Neural progenitor cell (in vitro differentiated cells): ENCODE measurements at places on chromosomes 2 and 18.

DNA sequence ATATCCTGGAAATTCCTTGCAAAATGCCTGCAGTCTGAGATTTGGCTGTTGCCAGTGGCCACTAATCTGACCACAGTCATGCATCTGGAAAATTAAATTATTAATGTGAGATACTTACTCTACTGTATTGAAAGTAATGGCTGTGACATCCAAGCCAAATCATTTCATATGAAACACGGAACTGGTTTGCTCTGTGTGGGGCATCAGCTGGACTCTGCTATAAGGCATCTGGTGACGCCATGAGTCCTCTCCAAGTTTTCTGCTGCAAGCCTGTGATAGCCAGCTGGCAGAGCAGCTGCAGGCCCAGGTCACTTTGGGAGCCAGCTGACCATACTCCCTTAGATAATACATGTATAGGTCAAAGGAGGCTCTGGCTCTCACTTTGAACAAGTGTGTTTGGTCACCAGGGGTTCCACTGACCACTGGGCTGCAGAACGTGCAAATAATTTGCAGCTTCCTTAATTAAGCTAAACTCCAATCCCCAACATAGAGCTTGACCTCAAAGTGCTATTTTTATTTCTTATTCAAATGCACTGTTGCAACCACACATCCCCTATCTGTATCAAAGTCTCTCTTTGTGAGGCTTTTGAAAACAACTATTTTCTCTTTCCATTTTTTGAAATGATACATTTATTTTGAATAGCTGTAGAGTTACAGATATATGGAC is 152.9 kb downstream of the NCKAP5 start:
- no peak overlapping the region for H3K4me3 ChIP-seq
- H3K27me3 ChIP-seq = no peaks in the 10 kb centered on the region

GRCh38 chr18:63128237-63128974 is 191.2 kb downstream of the BCL2 start:
- H3K36me3 ChIP-seq = no peaks in the 10 kb centered on the region
- no peak for DNase-seq
- H3K27ac ChIP-seq = no peak overlapping the region

GRCh38 chr2:5923957-5924945 is 232.1 kb downstream of the SOX11 start:
- no peaks in the 10 kb centered on the region for H3K36me3 ChIP-seq
- H3K27ac ChIP-seq = no peak overlapping the region
- no peaks in the 10 kb centered on the region for H3K27me3 ChIP-seq
- no peak for DNase-seq
- no peak overlapping the region for H3K4me3 ChIP-seq

DNA sequence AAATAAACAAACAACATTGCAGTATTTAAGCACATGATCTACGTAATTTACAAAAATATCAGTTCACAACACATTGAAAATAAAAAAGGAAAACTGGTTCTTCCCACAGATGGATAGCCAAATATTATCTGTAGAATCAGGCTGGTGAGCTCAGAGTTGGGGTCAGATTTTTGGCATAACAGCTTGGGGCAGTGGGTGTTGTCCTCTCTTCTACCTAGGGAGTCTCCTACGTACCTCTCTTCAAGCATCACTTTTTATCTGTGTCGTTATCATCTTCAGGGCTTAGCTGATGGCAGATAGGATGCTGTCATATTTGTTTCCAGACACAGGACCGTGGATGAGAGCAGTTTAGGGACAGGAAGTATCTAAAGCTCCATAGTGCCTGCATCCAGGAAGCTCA is 46.2 kb downstream of the EMILIN2 start:
- no peaks in the 10 kb centered on the region for H3K36me3 ChIP-seq
- DNase-seq = no peak
- H3K4me1 ChIP-seq = peaks cover 21% of the 10 kb centered on the region
- no peak overlapping the region for H3K27ac ChIP-seq
- no peak overlapping the region for H3K4me3 ChIP-seq
- no peaks in the 10 kb centered on the region for H3K27me3 ChIP-seq

GRCh38 chr2:97905294-97905693 is 90.5 kb downstream of the TMEM131 start:
- no peaks in the 10 kb centered on the region for H3K36me3 ChIP-seq
- no peak overlapping the region for H3K27ac ChIP-seq
- no peak for DNase-seq
- H3K27me3 ChIP-seq = no peaks in the 10 kb centered on the region
- no peaks in the 10 kb centered on the region for H3K4me1 ChIP-seq
- no peak overlapping the region for H3K4me3 ChIP-seq

DNA sequence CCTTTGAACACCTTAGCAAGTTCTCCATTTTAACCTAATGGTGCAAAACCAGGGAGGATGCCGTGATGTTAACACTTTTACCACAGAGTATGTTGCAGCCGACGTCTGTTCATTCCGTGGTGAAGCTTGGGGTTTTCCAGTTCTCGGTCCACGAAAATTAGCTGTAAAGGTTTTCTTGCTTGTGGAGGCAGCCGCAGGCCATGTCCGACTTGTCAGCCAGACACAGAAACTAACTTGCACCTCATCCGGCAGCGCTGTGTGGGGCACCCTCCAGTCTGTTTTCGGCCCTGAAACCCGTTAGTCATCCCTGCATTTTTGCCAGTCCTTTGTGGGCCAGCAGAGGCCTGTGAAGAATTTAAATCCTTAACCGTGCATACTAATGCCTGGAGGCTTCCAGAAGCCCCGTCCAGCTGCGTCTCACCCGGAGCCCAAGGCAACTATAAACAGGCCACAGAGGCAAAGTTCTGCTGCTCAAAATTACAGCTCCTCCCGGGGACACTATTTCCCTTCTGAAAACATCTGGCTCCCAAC is 70.6 kb downstream of the SH3YL1 start:
- no peaks in the 10 kb centered on the region for H3K4me1 ChIP-seq
- H3K27me3 ChIP-seq = no peaks in the 10 kb centered on the region
- H3K36me3 ChIP-seq = no peaks in the 10 kb centered on the region
- H3K4me3 ChIP-seq = no peak overlapping the region

DNA sequence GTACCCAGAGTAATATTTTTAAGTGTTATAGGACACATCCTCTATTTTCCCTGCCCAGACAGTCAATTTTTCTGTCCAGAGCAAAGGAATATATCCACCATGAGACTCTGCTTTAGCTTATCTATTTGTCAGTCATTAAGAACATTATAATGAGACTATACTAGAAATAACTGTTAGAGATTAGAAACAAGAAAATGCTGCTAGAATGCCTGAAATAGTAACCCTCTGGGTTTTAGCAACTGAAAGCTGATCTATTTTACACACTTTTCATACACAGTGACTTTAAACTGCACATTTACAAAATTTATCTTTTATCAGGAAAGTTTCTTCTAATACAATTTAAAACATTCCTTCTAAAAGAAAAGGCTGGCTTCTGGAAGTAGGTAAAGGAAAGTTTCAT is 39.6 kb downstream of the MBD2 start:
- H3K27ac ChIP-seq = no peak overlapping the region
- no peaks in the 10 kb centered on the region for H3K36me3 ChIP-seq
- no peak overlapping the region for H3K4me3 ChIP-seq
- no peaks in the 10 kb centered on the region for H3K27me3 ChIP-seq
- H3K4me1 ChIP-seq = peaks cover 8% of the 10 kb centered on the region

DNA sequence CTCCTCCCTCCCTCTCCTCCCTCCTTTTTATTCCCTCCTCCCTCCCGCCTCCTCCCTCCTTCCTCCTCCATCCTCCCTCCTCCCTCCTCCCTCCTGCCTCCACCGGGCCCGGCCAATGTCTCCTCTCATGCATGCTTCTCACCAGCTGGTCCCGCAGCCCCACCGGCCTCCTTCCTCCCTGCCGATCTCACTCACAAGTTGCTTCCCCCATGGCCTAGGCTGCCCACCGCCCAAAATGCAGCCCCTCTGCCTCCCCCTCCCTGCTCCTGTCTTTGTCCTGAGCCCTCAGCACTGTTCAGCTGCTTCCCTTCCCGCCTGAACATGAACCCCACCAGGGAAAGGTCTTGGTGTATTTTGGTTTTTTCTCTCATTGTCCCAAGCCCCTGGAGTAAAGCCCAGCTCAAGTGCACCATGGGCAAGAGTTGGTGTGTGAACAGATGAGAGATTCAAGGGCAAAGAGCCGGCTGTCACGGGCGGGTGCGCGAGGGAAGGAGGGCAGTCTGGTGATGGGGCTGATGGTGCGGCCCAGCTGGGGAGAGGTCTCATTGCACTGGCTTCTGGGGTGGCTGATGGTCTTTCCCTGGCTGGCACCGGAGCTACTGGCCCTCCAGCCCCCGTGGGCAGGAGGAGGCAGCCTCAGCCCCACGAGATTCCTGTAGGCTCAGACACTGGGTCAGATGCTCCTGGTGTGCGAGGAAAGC is 117.6 kb downstream of the TWIST2 start:
- H3K36me3 ChIP-seq = no peaks in the 10 kb centered on the region
- DNase-seq = no peak
- H3K4me3 ChIP-seq = no peak overlapping the region
- no peak overlapping the region for H3K27ac ChIP-seq

DNA sequence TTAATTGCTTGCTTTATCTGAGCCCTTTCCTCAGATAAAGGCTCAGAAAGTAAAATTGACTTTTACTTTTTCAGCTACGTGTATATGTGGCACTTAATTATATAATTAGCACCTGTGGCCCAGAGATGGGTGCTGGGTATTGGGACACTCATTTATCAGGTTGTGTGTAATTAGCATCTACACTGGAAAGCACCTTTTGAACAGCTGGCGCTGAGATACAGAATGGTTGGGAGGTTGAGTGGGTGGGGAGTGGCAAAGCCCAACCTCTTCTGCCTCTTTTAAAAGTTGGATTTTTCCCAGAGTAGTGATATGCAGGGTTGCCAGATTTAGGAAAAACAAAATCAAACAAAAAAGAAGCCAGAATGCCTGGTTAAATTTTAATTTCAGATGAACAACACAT is 23.9 kb downstream of the SPTBN1 start:
- no peak overlapping the region for H3K27ac ChIP-seq
- no peaks in the 10 kb centered on the region for H3K36me3 ChIP-seq
- H3K4me3 ChIP-seq = no peak overlapping the region
- no peak for DNase-seq
- no peaks in the 10 kb centered on the region for H3K27me3 ChIP-seq

DNA sequence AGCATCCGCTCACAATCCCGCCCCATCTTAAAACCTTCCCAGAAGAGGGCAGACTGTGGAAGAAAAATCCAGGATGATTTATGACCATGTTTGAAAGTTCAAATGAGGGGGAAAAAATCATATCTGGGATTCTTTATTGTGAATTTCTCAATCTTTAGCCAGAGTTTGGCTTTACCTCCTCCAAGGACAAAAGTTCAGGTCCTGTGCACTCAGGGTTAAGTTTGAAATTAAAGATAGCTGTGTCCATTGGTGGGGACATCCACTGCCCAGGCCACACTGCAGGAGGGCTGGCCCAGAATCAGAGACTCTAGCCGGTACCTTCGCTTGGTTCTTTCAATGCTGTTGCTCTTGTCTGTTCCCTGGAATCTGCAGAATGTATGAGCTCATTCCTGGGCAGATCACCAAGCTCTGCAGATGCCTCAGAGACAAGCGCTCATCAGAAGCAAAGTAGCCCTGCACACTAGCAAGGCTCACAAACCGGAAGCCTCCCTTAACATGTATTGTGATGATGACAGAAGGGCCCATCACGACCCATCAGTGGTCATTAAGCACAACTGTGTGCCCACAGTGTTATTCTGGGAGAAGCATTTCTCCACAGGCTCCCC is 375.3 kb upstream of the KLHL29 start:
- H3K36me3 ChIP-seq = no peaks in the 10 kb centered on the region
- no peak overlapping the region for H3K27ac ChIP-seq
- H3K4me3 ChIP-seq = no peak overlapping the region
- no peak for DNase-seq
- H3K27me3 ChIP-seq = no peaks in the 10 kb centered on the region
- H3K4me1 ChIP-seq = no peaks in the 10 kb centered on the region

GRCh38 chr2:69164061-69164778 is 151.2 kb downstream of the ANTXR1 start:
- peaks cover 7% of the 10 kb centered on the region for H3K4me1 ChIP-seq
- DNase-seq = no peak
- no peak overlapping the region for H3K4me3 ChIP-seq
- H3K27ac ChIP-seq = no peak overlapping the region
- no peaks in the 10 kb centered on the region for H3K27me3 ChIP-seq

DNA sequence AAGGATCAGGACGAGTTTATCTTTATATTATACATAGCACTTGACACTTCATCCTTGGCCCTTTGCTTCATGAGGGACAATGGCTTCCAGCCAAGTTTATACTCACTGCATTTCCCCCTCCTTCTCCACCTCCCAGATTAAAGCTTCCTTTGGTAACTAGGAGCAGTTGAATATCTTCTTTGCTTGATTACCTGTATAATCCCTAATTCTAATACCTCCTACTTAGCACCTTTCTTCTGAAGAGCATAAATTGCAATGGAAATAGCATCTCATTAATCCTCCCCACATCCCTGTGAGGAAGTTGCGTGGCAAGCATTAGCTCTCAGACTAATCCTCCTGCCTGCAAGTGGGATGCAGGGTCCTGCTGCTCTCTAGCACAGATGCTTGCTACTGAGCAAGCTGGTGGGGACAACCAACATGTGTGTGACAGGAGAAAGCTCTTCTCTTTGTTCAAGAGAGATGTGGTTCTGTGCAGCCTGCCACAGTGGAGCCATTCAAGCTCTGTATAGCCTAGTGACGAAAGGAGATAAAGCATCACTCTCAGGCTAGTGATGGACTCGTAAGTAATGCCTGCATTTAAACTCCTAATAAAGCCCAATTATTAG is 19.1 kb downstream of the KLHL14 start:
- no peaks in the 10 kb centered on the region for H3K27me3 ChIP-seq
- H3K4me1 ChIP-seq = peaks cover 29% of the 10 kb centered on the region
- H3K4me3 ChIP-seq = no peak overlapping the region
- H3K36me3 ChIP-seq = no peaks in the 10 kb centered on the region

GRCh38 chr2:65377556-65378192 is 54.7 kb downstream of the SPRED2 start:
- no peak for DNase-seq
- H3K36me3 ChIP-seq = no peaks in the 10 kb centered on the region
- peaks cover 13% of the 10 kb centered on the region for H3K4me1 ChIP-seq
- no peak overlapping the region for H3K27ac ChIP-seq
- H3K4me3 ChIP-seq = no peak overlapping the region

DNA sequence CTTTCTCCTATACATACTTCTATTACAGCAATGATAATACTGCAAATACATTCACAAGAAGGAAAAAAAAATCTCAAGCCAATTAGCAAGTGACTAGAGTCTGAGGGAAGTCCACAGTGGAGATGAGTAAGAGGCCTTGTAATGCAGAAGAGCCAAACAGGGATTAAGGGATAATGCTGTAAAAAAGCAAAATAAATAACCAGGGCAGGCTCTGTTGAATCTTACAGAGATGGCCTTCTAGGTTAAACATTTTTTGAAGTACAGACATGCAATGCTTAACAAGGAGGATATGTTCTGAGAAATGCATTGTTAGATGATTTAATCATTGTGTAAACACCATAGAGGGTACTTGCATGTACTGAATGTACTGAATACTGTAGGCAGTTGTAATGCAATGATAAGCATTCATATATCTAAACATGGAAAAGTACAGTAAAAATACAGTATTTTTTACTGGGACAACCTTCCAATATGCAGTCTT is 122.1 kb upstream of the RMDN2 start:
- no peaks in the 10 kb centered on the region for H3K27me3 ChIP-seq
- no peaks in the 10 kb centered on the region for H3K4me1 ChIP-seq
- H3K27ac ChIP-seq = no peak overlapping the region
- no peak for DNase-seq
- H3K4me3 ChIP-seq = no peak overlapping the region
